Amygdala (tissue), 56 donors: ENCODE measurements at places on chromosomes 2 and 18.
A peak's percentile ranks its signal among the peaks of the same experiment; 100 is the strongest.

DNA sequence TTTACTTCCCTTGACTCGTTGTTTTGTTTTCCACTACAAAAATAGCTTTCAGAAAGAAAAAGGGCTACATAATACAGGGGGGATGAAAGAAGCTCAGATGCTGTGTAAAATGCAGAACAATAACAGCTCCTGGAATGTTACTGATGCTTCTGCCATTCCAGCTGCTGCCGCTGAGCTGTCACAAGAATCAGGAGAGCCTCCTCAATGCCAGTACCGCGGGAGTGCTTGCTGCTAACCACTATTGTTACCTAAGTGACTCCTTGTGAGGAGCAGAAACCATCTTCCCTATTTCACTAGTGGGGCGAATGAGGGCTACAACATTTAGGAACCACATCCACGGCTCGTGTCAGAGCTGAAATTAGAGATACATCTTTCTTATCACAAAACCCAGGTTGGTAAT, 384.8 kb downstream of the GALR1 start:
- DNase-seq: no peak

- DNase-seq: no peak
Measured at GRCh38 chr2:226121046-226121738, 678.4 kb downstream of the IRS1 start.

DNA sequence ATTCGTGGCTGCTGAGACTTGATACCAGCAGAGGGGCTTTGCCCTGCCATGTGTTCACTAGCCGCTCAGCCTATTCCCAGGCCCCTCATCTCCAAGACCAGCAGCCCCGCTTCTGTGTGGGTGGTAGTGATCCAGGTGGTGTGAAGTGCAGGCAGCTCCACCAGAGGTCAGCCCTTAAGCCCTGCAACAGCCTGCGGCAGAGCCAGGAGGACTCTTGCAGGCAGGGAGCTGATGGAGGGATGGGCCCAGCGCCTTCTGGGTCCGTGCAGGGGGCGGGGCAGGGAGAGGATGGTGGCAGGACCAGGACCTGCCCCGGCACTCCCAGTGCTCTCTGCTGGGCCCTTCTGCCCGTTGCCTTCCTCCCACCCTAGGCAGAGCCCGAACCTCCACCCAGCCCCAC, 162.0 kb downstream of the SH3BP4 start:
- no peak for DNase-seq

DNA sequence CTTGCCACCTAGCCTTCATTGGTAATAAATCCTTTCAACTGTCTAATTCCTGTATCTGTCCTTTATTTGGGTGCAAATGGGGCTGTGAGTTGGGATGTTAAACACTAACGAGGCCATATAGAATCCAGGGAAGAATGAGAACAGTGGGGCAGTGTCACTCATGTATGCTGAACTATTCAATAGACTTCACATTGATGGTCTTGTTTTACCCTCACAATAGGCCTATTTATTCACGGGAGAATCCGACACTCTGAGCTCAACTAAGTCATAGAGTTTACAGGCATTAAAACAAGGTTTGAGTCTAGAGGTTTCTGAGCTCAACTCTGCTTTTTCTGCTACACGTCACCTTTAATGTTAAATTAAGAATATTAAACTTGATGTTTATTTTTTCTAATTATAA, 421.6 kb downstream of the SOX11 start:
- no peak for DNase-seq

DNA sequence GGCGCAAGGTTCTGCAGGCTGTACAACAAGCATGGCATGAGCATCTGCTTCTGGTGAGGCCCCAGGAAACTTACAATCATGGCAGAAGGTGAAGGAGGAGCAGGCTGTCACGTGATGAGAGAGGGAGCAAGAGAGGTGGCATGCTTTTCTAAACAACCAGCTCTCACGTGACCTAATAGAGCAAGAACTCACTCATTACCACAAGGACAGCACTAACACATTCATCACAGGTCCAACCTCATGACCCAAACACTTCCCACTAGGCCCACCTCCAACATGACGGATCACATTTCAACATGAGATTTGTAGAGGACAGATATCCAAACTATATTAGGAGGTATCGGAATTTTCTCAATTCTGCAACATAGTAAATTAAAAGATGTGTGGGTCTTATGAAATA, 108.8 kb upstream of the DLX2 start:
- no peak for DNase-seq

DNA sequence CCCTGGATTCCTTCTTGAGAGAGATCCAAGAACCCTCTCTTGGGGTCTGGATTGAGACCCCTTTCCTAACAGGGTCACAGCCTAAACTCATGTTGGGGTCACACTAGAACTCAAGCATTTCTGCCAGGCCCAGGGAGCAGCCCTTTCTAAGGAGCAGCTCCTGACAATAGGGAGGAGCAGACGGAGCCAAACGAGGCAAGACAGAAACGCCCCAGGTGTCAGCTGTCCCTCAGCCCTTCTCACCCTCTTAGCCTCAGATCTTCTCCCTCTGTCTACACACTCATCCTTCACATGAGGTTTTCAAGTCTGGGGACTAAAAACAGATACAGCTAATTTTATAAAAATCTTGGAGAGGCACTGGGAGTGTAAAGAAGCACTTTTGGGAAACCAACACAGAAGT, 157.2 kb downstream of the SOCS6 start:
- DNase-seq: no peak

GRCh38 chr18:9581667-9582066, 32.7 kb downstream of the PPP4R1 start:
- no peak for DNase-seq

GRCh38 chr2:43462866-43463641, 132.8 kb downstream of the THADA start:
- no peak for DNase-seq

DNA sequence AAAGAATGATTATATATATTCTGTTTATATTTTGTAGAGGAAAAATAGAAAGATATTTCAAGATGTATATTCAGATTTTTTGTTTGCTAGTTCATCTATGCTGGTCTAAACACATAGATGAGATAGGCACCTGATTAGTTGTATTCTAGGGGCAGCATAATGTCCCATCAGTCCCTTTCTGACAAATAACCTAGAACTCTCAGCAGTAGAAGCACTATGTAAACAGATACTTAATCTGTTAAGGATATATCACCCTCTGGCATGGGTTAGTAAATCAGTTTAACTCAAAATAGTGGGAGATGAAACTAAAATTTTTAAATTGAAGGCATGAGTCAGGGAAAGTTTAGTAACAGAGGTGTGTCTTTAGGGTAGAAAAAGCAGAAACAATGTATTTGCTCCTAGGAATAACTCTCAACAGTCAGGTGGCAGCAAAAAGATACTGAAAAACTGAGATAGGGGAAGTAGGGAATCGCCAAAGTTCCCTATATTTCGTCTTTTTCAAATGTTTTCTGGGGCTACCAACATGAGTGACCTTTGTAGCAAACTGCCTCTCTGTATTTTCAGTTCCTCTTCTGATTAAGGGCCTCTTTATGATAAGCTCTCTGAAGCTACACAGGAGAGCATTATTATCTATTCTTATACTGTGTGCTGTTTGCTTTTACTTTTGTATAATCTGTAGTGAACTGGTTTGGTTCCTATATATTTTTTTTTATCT, 5.7 kb downstream of the PPP1R1C start:
- no peak for DNase-seq

GRCh38 chr2:128520340-128520739, 201.7 kb upstream of the HS6ST1 start:
- DNase-seq: no peak

- DNase-seq: no peak
Measured at GRCh38 chr2:98547092-98547790, 61.1 kb downstream of the COA5 start.

GRCh38 chr2:207944979-207945600, 80.2 kb downstream of the PLEKHM3 start:
- no peak for DNase-seq

- no peak for DNase-seq
Measured at GRCh38 chr18:55228191-55228590, 268.9 kb upstream of the CCDC68 start.

- peak; percentile 21 for DNase-seq
Measured at GRCh38 chr2:162839419-162839818, 852 bp upstream of the KCNH7 start.

DNA sequence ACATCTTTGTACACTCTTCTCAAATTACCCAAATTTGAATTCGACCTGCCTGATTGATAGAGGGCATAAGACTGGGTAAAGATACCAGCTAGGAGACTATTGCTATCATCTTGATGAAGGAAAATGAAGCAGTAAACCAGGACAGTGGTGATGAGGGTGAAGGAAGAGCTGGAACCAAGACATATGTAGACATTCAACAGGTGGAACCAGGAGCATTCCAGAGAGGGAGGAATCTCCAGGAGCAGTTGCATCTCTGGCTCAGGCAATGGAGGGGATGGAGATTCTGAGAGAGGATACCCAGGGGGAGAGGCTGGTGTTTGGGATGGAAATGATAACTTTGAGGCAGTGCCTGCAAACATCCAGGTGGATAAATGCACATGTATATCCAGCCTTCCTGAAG, 41.6 kb downstream of the SDC1 start:
- no peak for DNase-seq

DNA sequence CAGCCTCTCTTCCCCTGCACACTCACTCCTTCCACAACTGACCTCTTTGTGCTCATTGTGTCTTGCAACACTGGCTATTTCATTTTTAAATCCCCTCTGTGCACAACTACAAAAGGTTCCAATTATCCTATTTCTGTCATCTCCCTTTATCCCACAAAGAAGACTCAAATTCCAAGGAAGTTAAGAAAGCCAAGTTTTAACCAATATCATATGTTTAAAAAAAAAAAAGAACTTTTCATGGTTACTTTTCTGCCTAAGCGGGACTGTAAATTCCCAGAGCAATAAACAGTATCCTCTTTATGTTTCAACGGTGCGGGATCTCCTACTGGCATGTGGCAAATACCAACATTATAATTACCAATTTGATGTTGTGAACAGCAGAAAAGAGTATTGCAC, 83.8 kb downstream of the DOCK10 start:
- DNase-seq: no peak

DNA sequence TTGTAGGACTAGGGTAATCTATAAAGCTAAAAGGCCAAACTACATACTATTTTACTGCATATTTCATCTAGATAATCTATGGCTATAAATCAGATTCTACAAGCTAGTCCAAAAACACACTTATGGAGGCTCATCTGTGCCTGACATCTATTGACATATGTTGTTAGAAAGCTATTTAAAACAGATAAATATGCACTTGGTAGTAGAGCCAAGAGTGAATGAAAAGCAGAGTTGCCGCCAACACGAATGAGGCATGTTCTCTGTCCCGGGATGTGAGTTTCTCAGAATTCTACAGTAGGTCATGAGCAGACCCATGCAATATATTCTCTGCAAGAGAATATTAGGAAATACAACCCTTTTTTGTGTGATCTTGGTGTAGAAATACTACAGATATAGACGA, 66.7 kb upstream of the LPIN2 start:
- DNase-seq: no peak

DNA sequence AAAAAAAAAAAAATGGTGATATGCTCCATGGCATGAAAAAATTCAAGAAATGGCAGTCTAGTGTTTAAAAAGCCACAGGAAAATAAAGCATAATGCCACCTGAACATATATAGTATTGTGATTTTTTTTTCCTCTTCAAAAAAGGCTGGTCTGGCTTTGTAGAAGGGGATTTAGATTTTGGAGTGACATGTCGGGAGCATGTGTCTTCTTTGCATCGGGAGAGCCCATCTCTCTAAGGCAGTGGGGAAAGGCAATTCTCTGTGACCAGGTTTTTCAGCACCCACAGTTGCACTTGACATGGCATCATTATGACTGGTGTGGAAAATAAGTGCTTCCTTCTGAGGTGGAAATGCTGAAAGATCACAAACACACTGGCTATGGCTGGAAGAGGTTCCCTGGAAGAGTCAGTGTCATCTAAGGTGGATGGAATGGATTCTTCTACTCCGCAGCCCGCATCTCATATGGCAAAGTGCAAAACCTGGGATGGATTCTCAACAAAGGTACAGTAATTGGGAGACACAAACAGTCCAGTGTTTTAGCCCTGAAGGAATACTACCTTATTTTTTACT, 172.5 kb downstream of the AGAP1 start:
- peak; percentile 31 for DNase-seq

GRCh38 chr2:17813010-17813741, 3.1 kb upstream of the MSGN1 start:
- DNase-seq: no peak

DNA sequence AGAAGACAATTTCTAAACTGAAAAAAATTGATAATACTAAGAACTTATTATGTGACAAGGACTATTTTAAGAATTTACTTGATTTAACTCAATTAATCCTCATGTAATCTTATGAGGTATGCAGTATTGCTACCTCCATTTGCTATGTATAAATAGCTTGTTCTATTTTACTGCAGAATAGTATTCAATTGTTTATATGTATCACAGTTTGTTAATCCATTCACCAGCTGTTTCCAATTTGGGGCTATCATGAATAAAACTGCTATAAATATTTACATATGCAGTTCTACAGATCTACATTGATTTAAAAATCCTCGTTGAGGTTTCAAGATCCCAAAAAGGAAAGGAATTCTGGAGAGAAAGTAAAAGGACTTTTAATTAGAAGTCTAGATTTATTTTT, 54.8 kb upstream of the DOCK10 start:
- DNase-seq: no peak

- DNase-seq: no peak
Measured at GRCh38 chr18:37242826-37243560, 322.6 kb downstream of the CELF4 start.

GRCh38 chr2:56729212-56729611, 545.4 kb downstream of the CCDC85A start:
- no peak for DNase-seq

GRCh38 chr2:24117902-24118301, 5.2 kb downstream of the PFN4 start:
- no peak for DNase-seq

DNA sequence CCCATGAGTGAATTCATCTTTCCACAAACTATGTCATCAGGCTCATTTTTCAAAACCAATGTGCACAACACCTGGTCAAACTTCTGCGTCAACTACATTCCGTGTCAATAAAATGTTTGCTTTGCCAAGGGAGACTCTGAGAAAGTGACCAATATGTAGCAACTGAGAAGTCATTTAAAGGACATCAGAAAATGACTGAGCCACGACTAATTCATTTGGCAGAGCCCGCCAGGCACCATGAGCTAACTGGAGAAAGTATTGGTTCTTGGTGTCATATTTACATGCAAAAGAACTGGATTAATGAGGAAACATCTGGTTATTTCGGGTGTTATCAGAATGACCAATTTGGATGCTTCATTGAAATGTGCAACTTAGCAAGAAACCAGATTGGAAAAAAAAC, 7.2 kb downstream of the RND3 start:
- no peak for DNase-seq

GRCh38 chr2:190564838-190565237, 30.3 kb upstream of the NEMP2 start:
- DNase-seq: no peak

GRCh38 chr2:5766056-5766455, 73.9 kb downstream of the SOX11 start:
- no peak for DNase-seq

GRCh38 chr2:126571403-126571802, 84.6 kb upstream of the GYPC start:
- no peak for DNase-seq

- DNase-seq: no peak
Measured at GRCh38 chr2:27074738-27075565, 3.5 kb upstream of the EMILIN1 start.
